GM23338 (cell line): ENCODE measurements at places on chromosomes 3 and 15. TPM values are rescaled to one million over a fixed set of nuclear protein-coding genes. Genes with fewer than 3 reads are reported as not detected.
A peak's percentile ranks its signal among the peaks of the same experiment; 100 is the strongest.

CISH gene
- 2.1 and 2.2 TPM in 2 replicates for polyA plus RNA-seq

INSYN1 gene
- 0.10 and 0.18 TPM in 2 replicates for polyA plus RNA-seq

CPNE4 gene
- polyA plus RNA-seq = 1.3 and 2.0 TPM in 2 replicates

PRSS50 gene
- 0.50 and 0.60 TPM in 2 replicates for polyA plus RNA-seq

CRYBG3 gene
- 1.9 and 2.3 TPM in 2 replicates for polyA plus RNA-seq

PPIP5K1 gene
- polyA plus RNA-seq = 4.5 and 5.8 TPM in 2 replicates

KBTBD13 gene
- polyA plus RNA-seq = 0.09 TPM in 1 of 2 replicates, not detected in the other

PDCD7 gene
- polyA plus RNA-seq = 16.8 and 18.9 TPM in 2 replicates

DNA sequence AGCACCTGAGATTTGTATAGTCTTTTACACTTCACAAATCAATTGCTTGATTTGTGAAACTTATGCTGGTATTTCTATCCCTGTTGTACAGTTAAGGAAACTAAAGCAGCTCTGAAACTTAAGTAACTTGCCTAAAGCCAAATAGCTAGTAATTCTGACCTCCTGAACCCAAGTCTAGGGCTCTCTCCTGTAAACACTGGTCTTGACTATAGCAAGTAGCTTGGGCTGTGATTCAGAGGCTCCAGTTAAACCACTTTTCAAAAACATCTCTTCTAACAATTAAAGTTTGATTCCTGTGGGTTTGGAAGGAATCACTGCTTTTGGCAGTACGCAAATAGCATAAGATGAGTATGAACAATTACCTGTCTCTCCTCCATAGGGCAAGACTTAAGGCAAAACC, 18.5 kb upstream of the CMTM8 start:
- no peak for DNase-seq

DNA sequence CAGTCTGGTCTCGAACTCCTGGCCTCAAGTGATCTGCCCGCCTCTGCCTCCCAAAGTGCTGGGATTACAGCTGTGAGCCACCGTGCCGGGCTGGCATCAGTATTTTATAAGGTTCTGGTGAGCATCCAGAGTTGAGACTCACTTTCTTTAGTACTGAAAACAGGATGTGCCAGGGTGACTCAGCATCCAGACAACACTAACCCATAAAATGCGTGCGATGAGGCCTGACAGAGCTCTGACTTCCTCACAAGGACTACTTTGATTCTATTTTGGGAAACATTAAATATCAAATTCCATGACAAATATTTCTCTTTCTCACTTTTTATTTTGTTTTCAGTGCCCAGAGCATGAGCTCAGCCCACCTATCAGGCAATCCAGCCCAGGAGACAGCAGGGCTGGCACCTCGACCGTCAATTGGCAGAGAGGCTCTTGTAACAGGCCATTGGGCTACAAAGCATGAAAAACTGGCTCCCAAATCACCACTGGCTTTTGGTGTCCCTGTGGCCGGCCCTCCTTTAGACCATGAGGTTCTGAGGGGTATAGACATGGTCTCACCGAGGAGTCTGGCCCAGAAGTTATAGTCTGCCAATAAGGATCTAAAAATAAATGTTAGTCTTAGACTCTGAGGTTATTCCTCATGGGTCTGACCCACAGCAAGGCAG, 75.0 kb downstream of the FEM1B start:
- no peak for DNase-seq

DNA sequence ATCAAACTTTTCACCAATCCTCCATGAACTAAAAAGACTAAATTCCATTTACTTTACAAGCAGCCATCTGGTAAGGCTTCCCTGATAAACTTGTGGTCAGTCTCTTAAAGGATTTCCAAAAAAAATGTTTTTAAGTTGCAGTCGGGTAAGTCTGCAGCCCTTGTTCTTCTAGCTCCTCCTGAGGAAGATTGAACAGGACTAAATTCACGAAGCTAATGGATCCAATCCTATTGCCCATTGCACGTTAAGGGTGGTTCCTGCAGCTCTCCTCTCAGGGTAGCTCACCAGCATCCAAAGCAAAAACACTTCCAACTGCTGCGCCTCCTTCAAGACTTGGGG, 2.8 kb downstream of the HES1 start:
- no peak for DNase-seq

GRCh38 chr3:98259707-98260106, 4.3 kb upstream of the OR5H6 start:
- peak; percentile 75 for DNase-seq

DNA sequence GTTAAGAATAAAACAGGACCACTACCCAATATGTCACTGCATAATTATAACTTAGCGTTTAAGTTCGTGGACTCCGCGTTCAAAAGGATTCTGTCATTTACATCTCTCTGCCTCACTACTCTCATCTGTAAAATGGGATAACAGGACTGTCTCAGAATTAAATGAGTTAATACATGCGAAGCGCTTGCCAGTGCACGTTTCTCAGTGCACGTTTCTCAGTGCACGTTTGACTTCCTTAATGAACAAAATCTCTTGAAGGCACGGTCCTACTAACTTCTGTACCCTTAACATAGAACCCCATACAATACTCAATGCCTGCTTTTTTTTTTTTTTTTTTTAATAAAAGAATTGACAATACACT, 499 bp downstream of the RABL3 start:
- no peak for DNase-seq

DNA sequence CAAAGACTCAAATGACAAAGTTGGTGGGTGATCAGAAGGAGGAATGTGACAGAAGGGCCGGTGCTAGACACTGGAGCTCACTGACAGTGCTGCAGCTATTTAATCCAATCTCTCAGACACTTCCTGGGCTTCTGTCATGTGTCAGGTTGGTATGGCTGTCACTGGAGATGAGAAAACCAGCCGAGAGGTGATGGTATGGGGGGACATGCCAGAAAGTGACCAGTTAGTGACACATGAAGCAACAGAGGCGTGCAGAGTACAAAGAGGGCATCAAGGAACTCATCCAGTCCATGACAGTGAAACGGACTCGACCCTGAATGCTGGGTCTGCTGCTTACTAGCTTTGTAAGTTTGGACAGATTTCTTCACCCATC, 219.5 kb downstream of the CADPS start:
- no peak for DNase-seq

GRCh38 chr3:71146673-71147072, 436.9 kb downstream of the FOXP1 start:
- DNase-seq = peak; percentile 44

- peak; percentile 78 for DNase-seq
Measured at GRCh38 chr3:38004415-38005075, 14.0 kb downstream of the VILL start.

DNA sequence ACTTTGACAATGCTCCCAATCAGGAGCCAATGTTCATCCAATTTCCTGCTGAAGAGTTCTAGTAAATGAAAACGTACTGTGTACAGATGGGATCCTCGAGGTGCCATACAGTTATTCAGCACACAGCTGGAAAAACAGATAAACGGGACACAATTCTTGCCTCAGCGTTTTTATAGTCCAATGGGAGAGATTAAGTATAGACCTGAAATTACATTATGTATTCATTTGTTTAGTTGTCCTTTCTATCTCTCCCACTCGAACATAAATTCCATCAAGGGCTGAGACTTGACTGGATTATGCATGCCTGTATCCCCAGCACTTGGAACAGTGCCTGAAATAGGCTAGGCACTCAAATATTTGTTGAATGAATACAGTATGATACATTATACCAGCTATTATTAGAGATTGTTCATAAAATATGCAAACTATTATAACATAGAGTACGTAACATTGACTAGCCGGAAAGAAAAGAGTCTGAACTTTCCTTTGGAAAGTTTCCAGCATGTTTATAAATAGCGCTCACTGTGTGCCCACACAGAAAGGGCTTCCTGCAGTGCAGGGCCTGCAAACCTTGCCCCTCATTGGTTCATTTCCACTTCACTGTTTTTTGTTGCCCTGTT, 27.4 kb upstream of the SNTN start:
- no peak for DNase-seq

- DNase-seq = no peak
Measured at GRCh38 chr15:94305133-94305532, 73.8 kb downstream of the MCTP2 start.

GRCh38 chr3:23170291-23170690, 32.8 kb upstream of the UBE2E2 start:
- DNase-seq = no peak
